Left colon (tissue), 2 donors: ENCODE measurements at places on chromosomes 5 and 9.
A peak's percentile ranks its signal among the peaks of the same experiment; 100 is the strongest.

DNA sequence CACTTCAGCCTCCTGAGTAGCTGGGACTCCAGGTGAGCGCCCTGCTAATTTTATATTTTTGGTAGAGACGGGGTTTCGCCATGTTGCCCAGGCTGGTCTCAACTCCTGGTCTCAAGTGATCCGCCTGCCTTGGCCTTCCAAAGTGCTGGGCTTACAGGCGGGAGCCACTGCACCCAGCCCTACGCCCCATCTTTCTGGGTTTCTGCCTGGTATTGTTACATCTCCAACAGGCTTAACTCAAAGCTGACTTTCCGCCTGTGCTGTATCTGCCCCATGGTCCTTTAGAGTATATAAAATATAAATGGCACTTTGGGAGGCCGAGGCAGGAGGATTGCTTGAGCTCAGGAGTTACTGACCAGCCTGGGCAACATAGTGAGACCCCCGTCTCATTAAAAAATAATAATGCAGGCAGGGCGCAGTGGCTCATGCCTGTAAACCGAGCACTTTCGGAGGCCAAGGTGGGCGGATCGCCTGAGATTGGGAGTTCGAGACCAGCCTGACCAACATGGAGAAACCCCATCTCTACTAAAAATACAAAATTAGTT lies 36.5 kb upstream of the GLDC start:
- peak; percentile 34 for DNase-seq

- no peak for DNase-seq
Measured at GRCh38 chr9:3526997-3527940, 1.5 kb upstream of the RFX3 start.

DNA sequence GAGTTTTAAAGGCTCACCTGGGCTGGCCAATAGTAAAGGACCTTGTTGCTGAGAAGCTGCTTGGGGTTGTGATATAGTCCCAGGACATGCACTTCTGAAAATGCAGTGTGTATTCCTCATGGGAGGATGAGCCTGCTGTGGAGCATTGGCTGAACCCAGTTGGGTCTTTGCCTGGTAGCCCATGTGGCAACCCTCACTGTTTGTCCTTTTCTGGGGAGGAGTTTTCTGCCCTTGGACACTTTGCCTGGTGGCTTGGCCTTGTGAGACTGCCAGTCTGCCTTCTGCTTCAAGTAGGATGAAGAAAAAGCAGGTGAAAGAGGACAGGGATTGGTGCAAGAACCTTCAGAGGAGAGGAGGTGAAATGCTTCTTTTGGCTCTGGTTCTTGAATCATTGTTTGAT lies 4.0 kb downstream of the TENT4A start:
- no peak for DNase-seq

DNA sequence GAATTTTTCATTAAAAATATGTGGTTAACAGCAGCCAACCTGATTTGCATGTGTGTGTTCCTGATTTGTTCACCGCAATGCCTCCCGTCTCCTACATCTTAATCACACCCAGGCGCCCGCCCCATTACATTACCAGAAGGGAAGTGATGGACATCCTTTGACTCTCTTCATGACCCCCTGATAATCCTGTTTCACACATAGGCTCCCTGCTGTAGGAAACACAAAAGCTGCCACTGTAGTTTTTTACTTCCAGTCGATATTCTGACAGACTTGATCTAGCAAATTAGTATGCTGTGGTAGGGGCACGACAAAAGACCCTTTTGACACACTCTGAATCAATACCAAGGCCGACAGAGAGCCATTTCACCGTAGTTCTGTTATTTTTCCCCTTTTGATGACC lies 287.8 kb upstream of the ISL1 start:
- no peak for DNase-seq

DNA sequence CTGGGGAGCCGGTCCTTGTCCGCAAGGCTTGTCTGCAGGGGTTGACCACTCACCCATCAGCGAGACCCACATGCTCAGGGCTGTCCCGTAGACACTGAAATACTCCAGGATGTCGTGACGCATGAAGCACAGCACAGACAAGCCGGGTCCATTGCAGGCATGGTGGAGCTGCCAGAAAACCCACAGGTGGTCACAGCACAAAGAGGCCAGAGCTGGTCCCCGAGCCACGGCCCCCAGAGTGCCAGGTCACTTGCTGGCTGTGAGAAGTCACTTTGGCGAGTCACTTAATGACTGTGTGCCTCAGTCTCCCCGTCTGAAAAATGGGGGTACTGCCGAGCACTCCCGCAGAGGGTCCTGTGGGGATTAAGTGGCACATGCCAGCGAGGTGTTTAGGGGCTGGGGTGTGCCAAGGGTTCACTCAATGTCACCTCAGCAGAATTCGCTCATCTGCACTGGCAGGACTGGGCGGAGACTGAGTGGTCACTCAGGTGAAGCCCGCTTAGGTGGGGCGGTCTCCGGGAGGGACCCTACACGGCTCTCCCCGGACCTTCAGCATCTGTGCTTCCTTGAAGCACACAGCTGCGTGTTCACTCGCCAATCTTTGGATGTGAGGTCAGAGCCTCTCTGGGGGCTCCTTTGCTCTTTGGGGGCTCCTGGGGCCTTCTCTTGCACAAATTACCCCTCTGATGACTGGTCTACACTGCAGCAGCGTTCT lies 4.5 kb downstream of the MYMK start:
- DNase-seq = no peak

DNA sequence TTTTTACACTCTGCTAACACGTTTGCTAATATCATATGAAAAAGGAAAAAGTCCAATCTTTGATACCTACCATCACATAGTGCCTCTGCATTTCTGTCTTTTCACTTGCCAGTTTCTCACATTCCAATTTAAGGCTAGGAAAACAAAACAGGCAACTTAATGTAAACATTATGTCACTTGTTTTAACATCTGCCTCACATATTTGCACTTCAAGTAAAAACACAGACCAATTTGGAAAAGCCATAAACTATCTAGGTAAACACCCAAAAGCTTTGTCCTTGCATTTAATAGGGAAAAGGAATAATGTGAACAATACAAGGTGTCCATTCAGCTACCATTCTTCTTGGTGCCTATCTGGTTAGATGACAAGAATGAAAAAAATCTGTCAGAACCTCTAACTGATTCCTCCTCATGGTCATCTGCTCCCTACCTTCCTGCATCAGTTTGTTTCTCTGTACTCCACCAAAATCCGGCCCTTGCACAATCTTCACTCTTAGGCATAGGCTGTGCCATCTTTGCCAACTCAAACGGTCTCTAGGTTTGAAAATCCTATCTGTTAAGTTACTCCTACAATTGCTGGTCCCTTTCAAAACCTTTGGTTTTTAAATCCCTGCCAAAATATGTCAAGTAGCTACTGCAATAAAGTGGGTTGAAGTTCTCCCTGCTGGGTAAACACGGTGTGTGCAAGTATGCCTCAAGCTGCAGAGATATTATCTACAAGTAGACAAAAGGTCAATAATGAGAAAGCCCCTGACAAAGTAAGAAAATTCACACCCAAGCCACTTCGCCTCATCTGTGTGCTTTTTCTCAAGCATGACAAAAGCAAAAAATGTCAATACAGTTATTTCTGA lies 3.4 kb downstream of the TLE1 start:
- DNase-seq = no peak

DNA sequence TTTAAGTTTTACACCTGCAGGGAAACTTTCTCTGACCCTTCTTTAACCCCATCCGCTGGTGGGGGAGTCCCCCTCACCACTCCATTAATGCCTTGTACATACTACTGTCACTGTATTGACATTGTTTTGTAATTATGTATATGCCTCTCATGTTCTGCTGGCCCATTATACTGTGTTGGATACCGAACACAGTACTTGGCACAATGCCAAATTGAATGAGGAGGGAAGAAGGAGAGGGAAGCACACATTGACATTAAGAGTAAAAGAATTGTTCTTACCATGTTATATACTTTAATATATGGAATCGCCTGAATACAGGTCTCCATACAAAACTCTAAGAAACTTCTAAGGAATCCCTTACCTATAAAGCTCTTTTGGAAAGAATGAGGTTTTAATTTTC lies 73.6 kb upstream of the GRHPR start:
- DNase-seq = no peak

DNA sequence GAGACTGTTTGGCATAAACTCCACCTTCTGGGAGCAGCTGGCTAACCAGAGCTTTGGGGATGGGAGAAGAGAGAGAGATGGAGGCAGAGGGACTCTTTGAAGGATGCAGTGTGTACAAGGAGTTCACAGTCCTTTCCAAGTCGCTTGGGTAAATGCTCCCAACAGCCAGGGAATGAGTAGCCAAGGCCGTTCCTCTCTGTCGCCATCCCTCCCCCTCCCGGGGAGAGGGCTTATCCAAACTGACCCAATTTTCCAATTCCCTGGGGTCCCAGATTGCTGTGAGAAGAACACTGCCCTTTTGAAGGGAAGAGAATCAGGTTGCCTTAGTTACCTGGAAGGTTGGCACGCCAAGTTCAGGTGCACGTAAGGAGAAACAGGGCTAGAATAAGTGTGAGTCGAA lies 7.9 kb downstream of the WWC1 start:
- DNase-seq = no peak

DNA sequence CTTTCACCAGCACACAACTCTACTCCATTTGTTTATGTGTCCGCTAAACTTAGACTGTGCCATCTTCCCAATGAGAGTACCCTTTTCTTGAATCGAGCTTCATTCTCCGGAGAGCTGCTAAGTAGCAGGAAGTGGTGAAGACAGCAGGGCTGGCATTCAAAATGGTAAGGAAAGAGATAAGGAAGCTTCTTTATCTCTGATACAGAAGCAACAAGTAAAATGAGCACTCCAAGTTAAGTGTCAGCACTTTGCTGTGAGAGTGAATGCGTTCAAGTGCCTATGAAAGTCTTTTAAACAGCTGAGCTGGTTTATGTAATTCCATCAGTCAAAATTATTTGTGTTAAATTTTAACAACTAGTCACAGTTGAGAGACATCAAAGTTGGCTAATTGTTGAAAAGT lies 386.8 kb upstream of the PTPRD start:
- no peak for DNase-seq

GRCh38 chr5:58786035-58786434 lies 203.2 kb downstream of the RAB3C start:
- no peak for DNase-seq

GRCh38 chr9:115013998-115014397 lies 83.6 kb upstream of the TNFSF8 start:
- peak; percentile 55 for DNase-seq

DNA sequence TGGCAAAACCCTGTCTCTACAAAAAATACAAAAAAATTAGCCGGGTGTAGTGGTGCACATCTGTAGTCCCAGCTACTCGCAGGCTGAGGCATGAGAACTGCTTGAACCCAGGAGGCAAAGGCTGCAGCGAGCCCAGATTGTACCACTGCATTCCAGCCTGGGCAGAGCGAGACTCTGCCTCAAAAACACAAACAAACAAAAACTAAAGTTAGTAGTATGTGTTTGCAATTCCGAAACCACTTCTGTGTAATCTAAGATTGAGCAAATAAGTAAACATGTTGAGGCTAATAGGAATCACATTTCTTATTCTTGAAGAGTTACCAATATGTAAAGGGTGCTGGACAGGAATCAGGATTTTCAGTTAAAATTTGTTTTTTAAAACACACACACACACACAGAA lies 70.0 kb upstream of the SUSD1 start:
- no peak for DNase-seq

- DNase-seq = no peak
Measured at GRCh38 chr5:131994533-131995226, 16.8 kb downstream of the ACSL6 start.

DNA sequence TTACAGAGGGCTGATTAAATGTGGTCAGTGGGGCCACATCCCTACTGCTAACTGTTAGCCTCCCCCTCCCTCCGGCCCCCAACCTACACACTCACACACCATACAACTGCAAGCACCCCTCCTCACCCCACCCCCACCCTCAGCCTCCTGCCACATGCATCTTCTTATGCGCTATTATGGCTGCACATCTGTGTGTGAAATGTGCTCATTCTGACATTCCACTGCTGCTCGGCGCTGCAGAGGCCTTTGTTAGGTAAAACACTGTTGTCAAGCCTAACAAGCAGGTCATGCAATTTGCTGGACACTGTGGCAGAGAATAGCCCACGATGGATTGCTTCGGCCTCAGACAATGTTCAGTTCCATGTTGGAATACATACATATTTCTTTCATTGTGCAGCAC lies 173.6 kb downstream of the NR2F1-AS1 start:
- no peak for DNase-seq

DNA sequence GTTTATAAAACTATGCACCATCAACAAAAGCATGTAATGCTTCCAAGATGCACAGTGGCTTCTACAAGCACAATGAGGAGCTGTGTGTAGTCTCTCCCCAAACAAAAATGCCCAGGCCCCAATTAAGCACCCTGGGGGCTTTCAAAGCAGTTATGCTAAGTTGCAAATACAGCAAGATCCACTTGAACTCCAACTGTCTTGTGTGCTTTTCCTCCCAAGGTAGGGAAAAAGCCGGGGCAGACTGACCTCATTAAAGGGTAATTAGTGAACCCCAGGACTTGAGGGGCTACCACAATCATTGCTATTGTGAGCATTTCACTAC lies 13.1 kb downstream of the ZNF608 start:
- no peak for DNase-seq

- DNase-seq = no peak
Measured at GRCh38 chr5:31157720-31158119, 35.8 kb upstream of the CDH6 start.

- no peak for DNase-seq
Measured at GRCh38 chr9:82474235-82474634, 485.7 kb downstream of the SPATA31D1 start.

DNA sequence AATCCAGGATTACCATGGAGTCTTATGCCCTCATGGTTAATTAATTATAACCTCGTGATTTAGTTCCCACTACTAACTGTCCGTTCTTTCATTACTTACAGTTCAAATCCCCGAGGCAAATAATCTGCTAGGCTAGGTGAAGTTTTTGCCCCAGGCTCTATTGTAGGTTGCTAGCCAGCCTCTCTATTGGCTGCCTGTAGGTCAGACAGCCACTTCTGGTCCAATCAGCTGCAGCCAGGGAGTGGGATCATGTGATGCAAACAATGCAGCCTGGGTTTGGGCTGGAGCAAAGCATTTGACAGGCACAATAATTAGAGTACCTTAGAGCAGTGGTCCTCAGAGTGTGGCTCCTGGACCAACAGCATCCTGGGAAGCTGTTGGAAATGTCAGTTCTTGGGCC lies 17.7 kb downstream of the TMEM252 start:
- DNase-seq = no peak

DNA sequence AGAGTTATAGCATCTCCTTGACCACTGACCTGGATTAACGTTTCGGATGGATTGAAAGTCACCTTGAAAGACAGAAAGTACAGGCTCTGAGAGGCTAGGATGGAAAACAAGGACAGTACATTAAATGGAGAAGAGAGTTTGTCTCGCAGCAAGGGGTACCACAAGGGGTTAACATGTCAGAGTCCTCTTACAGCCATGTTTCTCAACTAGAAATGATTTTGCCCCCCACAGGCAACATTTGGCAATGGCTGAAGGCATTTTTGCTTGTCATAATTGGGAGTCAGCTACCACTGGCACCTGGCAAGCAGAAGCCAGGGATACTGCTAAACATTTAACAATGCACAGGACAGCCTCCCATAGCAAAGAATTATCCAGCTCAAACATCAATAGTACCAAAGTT lies 90.8 kb upstream of the EQTN start:
- DNase-seq = no peak
